ENCODE measurements at places on chromosomes 4 and X.
A peak's percentile ranks its signal among the peaks of the same experiment; 100 is the strongest.

GRCh38 chrX:155270969-155271368, 6.7 kb upstream of the RAB39B start:
- DNase-seq = no peak

DNA sequence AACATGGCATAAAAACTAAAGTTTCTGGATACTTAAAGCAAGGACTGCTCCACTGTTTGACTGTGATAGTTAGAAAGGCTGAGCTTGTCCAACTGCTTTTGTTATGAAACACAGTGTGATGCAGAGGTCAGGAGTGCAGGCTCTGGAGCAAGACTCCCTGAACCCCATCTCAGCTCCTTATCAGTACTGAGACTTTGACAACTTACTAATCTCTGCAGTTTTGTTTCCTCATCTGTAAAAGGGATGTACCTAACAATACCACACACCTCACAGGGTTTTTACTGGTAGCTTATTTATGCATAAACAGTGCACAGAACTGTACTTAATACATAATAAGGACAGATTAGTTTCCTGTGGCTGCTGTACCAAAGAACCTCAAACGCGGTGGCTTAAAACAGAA, 804.3 kb downstream of the FSTL5 start:
- no peak for DNase-seq

- peak; percentile 37 for DNase-seq
These were observed 1.2 kb upstream of the QDPR start for GRCh38 chr4:17512973-17513665.

GRCh38 chrX:101408532-101408841, 465 bp downstream of the HNRNPH2 start:
- DNase-seq = no peak

DNA sequence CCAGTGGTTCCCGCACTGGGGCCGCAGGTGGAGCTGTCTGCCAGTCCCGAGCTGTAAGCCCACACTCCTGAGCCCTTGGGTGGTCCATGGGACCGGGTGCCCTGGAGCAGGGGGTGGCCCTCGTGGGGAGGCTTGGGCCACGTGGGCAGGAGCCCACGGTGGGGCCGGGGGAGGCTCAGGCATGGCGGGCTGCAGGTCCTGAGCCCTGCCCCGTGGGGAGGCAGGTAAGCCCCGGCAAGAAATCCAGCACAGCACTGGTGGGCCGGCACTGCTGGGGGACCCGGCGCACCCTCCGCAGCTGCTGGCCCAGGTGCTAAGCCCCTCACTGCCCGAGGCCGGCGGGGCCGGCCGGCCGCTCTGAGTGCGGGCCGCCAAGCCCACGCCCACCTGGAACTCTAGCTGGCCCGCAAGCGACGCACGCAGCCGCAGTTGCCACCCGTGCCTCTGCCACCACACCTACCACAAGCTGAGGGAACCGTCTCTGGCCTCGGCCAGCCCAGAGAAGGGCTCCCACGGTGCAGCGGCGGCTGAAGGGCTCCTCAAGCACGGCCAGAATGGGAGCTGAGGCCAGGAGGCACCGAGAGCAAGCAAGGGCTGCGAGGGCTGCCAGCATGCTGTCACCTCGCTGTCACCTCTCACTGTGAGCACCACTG, 2.0 kb upstream of the METAP1 start:
- no peak for DNase-seq

DNA sequence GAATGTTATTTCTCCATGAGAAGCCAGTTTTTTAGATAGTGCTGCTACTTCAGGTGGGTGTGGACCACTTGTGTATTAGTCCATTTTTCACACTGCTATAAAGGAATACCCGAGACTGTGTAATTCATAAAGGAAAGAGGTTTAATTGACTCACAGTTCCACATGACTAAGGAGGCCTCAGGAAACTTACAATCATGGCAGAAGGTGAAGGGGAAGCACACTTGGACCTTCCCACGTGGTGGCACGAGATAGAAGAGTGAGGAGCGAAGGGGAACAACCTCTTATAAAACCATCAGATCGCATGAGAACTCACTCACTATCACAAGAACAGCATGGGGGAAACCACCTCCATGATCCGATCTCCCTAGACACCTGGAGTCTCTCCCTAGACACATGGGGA, 3.4 kb upstream of the PPID start:
- no peak for DNase-seq

GRCh38 chr4:188109157-188109755, at the start of gene TRIML2:
Gene TRIML2 (minus strand): TSS chr4:188109603. CDS start chr4:188105368, 4,235 bp downstream.
- no peak for DNase-seq

DNA sequence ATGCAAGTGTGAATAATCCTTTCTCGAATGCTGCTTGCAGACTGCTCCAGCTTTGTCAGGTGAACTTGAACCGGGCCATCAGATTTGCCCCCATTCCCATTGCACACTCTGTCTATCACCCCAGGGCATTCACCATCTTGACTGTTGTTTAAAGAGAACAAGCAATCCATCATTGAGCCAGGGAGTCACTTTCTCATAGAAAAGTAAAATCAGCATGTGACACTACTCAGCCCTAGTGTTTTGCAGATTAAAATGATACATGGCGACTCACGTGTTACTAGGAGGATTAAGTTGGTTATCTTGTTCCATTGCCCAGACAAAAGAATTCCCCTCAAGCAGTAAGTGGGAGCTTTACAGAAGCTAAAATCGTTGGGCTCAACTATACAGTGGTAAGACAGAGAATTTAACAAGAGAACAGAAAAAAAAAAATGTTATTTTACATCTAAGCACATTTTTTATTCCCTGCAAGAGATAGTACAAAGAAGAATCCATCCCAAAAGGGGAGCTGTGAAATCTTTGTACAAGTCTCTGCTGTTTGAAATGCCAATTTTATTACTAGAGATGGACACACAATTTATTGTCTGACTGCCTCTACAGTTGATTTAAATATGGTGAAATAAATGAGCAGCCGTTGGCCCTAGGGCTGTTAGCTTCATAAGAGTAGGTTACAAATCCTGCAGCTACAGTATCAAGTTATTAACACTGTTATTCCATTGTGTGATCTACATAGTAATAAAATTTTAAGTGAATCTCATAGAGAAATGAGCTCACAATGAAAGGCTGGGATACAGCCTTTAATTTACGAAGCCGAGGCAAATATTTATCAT, 67.5 kb downstream of the NEUROG2 start:
- no peak for DNase-seq
